H4 (cell line): ENCODE measurements at places on chromosomes 12 and 14.

DNA sequence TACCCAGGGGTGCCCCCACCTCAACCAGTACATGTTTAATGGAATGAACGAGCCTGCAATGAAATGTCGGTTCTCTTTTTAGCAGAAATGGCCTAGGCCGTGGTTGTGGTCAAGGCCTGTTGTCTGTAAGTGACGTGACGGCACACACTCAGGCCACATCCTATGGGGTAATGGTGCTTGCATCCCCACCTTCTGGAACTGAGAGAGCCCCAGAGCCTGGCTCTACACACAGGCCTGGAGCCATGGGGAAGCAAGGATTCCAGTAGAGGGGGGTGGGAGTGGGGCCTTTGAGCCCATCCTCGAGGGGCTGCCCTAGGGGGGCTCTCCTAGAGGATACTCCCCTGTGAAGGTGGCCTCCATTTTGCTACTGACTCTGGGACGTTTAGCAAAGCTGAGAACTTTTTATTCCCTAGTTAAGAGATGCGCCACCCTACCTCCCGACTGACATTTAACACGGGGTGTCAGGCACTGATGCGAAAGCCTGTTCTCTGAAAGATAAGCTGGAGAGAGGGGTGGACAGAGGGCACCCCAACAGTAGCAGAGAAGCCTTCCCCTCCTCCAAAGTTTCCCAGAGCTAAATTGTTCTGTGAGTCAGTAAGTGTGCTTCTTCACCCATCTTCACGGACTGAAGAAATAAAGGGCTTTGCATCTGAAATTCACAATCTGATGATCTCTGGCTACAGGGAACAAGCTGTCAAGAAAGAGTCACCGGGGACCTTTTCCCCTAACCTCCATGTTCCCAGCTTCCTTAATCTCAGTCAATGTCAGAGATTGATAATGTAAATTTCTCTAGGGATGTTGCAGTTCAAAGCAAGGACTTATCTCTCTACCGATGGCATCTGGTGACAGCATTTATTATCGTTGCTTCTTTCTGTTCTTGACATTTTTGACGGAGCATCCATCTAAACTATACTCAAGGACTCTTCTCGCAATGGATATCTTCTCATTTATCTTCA, 6.8 kb downstream of the RIN3 start:
- no peak for DNase-seq

GRCh38 chr12:42504049-42504448, 85.5 kb downstream of the PRICKLE1 start:
- DNase-seq = peak; percentile 8

DNA sequence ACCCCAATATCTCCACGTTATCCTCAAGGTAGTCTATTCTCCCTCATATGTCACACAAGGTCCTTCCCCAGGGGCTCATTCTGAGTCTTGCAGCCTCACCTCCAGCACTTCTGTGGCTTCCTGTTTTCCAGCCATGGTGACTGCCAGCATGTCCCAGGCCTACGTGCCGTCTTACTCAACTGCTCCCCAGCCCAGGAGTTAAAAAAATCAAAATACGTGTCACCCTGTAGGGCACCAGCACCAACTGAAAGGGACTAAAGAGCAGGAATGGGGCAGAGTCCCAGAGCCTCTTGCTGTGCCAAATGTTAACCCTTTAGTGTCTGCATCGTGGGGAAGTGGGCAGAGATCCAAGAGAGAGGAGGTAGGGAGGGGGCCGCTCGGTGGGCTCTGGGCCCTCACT, 37.0 kb upstream of the MED13L start:
- no peak for DNase-seq

- no peak for DNase-seq
Observed at GRCh38 chr12:91902860-91903683, 242.6 kb downstream of the BTG1 start.
